ENCODE measurements at places on chromosomes 7 and 10.
A peak's percentile ranks its signal among the peaks of the same experiment; 100 is the strongest.

GRCh38 chr7:113026941-113027340 is 59.7 kb downstream of the GPR85 start:
- peak; percentile 32 for DNase-seq

- DNase-seq: peak; percentile 28
These were observed 260.2 kb upstream of the TMEM72 start for GRCh38 chr10:44650691-44651661.

- peak; percentile 63 for DNase-seq
These were observed 155.5 kb downstream of the COBL start for GRCh38 chr7:51160990-51161615.

- DNase-seq: no peak
These were observed 292.3 kb downstream of the SORCS1 start for GRCh38 chr10:106872176-106872575.

GRCh38 chr10:130022511-130023299 is 58.6 kb upstream of the EBF3 start:
- peak; percentile 92 for DNase-seq

DNA sequence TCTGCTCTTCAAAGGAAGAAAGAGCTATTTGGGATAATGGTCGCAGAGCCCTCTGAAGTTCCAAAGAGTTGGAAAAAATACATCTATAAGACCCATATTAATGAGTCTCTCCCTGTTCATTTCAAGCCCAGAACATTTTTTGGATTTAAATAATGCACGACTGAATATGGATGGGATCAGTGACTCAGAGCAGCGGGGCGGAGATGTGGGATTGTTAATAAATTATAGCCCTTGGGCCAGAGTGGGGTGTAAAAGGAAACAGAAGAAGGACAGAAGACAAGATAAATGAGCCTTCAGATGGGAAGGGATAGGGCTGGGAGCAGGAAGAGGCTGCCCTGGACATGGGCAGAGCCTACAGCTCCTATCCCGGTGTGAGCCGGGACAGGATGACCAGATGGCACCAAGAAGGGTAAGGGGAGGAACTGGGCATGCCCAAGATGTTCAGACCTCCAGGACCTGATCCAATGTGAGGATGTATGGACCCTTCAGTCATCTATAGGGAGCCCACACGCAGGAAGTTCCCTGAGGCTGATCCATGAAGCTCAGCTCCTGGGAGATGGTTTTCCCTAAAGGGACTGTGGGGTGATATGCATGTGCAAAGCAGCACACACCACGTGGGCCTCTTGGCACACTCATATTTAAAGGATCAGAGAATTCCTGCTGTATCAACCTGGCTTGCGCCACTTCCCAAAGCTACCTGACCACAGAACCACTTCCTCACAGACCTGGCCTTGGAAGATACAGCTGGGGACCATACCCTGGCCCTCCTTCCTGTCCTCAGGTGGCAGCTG is 96.1 kb upstream of the PLXNA4 start:
- DNase-seq: no peak
